Stimulated activated CD8-positive, alpha-beta memory T cell treated with anti-CD3 and anti-CD28 coated beads, Interleukin-7, amount 100 ng/mL, for 24 hours (primary cell): ENCODE measurements at places on chromosomes 2 and 18.

GRCh38 chr2:134132490-134132857 lies 121.4 kb upstream of the MGAT5 start:
- DNase-seq, result no peak

DNA sequence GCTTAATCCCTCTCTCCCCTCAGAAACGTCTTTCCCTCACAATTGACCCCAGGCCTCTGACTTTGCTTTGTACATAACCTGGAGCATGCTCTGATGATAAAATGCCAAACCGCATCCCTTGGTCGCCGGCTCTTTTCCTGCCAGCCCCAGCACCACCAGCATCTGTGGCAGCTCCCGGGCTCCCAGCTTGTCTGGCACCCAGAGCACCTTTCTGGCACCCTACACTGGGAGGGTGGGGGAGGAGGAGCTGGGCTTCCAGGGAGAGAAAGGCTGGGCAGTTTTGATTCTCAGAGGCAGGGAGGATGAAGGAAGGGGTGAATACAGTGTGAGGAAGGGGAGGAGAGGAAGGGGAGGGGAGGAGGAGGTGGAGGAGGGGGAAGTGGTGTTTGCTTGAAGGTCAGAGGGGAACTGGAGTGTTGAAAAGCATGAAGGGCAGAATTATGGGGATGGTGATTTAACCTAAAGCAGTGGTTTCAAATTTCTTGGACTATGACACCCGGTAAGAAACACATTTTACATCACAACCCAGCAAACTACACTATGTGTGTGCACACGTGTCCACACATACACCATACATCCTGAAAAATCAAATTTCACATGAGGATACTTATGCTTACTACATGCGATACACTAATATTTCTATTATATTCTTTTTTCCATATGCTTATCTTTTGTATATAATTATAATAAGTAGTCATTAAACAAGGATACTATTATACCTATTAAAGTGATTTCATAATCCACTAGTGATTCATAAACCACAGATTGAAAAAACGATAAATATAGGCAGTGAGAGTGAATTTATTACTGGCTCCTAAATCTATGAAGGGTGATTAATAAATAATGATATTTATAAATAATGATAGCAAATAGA lies 30.0 kb upstream of the IGFBP2 start:
- no peak for DNase-seq

- DNase-seq, result no peak
Measured at GRCh38 chr2:122100346-122100745, 344.9 kb downstream of the TSN start.

DNA sequence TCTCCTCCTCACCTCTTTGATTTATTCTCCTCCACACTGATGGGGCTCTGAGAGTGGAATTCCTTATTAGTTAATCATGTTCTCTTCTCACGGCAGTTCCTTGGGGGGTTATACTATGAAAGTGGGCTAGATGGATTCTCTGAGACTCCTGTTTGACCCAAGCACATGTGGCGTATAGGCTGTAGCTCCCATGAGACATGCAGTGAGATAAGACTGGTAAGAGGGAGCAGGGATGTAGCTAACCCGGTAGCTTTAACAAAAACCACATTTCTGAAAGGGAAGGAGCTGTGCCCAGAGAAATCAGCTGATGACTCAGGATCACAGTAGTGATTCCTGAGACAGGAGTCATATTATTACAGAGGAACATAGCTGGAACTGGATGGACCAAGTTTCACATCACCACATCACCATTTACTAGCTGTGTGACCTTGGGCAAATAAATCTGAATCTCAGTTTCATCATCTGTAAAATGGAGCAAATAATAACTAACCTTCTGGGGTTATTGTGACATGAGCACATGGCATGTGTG lies 82.9 kb downstream of the CRIM1 start:
- DNase-seq, result no peak

DNA sequence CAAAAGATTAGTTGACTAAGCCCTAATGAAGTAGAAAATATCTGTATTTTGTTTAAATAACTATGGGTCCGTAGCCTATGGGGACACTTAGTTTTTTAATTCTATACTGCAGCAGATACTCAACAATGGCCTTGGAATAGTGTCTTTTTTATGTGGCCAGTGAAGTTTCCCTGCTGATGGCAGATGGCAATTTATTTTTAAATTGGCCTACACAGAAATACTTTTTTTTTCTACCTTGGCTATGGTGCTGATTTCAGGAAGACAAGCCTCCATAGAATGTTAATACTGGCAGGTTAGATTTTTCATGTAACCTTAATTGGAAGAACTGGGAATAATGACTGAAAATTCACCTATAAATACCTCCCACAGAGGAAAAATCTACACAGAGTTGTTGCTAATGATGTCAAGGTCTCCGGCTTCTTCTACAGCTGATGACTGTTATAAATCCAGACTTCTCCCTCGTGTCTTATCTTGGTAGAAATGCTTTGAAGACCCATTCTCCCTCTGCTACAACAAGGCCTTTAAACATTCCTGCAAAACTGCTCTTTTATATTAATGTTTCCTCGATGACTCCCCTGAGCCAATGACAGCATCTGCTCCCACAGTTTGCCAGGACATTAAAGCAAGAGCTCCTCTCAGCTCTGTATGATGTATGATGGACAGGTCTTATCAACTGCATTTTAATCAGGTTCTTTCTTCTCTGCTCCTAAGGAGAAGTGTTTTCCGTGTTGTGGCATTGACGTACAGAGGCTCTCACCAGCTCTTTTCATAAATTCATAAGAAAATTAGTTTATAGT lies 29.1 kb upstream of the FAM98A start:
- no peak for DNase-seq

DNA sequence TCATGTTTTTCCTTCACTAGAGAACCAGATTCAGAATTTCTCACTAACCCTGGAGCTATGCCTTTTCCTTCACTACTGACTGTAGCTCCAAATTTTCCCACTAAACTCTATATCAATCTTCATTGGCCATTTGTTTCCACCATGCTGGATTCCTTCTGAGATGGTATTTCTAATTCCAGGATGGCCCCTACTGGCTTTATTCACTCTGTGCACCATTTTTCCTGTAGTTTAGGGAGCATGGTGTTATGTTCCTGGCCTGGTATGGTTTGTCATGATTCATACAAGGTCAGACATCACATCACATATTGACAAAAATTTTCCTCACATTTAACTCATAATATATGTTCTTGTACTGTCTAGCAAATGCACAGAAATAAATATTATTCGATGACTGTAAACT lies 229.2 kb upstream of the TFPI start:
- DNase-seq, result no peak

DNA sequence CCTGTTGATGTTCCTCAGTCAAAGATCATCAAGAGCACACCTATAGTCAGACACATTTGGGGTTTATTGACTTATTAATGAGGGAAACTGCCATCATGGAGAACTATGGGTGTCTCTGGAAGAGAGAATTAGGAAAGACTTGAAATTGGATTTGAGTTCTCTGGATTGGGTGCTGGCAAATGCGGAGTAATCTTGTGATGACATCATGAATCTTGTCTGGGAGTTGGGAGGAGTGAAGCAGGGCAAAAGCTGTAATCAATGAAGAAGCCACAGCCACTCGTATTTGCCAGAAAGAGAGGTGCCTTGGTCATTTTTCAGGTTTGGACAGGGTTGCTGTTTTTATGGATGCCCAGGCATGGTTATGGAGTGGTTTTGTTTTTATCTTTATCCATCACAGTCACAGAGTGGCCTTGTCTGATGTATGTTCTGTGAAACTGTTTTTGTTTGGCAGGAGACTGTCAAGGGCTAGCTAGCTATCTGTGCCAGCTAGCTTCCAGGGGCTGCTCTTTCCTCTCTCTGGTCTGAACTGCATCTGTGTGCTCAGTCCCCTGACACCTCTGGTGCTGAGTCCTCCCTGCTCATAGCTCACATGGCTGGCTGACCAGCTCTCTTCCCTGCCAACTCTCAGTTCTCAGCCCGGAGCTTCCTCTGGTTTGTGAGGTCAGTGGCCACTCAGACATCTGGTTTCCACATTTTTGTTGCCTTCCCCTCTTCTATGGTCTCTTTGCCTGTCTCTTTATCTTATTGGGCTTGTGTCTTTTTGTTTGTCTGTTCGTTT lies 193.4 kb upstream of the RMP24 start:
- DNase-seq, result no peak

DNA sequence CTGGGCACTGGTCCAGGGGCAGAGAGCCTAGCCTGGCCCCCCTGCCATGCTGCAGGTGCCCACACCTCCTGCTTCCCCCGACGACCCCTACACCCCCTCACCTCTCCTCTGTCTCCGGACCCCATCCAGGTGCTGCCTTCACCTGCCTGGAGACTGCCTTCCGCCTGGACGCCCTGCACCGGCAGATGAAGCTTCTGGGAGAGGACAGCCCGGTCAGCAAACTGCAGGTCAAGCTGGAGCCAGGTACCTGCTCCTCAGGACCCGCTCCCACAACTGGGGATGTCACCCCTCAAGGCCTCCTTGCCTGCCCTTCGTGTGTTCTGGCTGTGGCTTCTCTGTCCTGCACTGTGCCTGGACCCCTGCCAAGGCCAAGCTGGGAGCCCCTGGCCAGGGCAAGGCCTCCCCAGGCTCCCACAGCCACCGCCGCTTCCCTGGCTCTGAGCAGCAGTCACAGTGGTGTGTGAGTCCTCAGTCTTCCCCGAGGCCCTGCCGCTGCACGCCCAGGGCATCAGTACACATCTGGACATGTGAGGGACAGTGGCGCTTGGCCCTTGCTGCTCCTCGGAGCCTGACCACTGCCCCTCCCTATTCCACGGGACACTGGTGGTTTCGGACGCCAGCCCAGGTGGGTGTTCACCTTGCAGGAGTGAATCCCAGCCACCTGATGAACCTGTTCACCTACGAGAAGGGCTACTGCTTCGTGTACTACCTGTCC lies 6.3 kb downstream of the RNPEPL1 start:
- no peak for DNase-seq

DNA sequence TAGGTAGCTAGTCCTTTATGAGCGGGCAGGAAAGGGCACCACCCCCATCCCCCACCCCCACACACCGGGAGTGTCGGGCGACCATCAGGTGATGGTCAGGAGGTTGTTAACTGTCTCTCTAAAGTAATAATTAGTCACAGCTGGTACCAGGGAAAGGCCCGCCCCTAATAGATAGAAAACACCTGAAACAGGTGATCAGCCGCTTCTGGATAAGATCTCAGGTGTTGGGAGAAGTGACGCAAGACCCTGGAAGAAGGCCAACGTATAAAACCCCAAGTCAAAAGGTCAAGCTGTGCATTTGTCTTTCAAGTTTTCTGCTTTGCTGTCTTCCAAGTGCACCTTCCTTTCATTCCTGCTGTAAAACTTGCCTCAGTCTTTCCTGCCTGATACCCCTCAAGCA lies 59.6 kb upstream of the LINC00305 start:
- DNase-seq, result no peak

DNA sequence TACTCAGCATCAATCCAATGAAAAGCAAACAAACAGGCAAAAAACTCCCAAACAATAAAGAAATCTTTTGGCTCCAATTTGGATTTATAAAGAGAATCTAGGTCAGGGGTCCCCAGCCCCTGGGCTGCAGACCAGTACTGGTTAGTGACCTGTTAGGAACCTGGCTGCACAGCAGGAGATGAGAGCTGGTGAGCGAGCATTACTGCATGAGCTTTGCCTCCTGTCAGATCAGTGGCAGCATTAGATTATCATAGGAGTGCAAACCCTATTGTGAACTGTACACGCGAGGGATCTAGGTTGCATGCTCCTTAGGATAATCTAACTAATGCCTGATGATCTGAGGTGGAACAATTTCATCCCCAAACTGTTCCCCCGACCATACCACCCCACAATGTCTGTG lies 102.2 kb downstream of the KIAA1328 start:
- no peak for DNase-seq

GRCh38 chr2:1026141-1026540 lies 75.5 kb downstream of the SNTG2 start:
- no peak for DNase-seq

DNA sequence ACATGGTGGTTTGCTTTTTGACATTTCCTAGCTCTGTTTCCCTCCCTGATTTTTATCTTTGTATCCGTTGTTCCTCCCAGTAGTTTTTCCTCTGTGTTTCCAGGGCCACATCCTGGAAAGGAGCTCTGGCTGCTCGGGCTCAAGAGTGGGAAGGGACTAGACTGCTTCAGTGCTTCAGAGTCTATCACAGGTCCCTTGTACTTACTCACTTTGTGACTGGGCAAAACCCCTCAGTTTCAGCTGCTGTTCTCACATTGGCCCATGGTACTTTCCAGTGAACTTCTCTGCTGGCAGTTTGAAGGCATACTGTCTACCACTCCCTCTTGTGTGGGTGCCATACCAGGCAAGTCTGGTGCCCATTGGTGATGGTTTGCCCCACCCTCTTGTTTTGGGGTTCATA lies 7.5 kb upstream of the STAMBP start:
- DNase-seq, result no peak

DNA sequence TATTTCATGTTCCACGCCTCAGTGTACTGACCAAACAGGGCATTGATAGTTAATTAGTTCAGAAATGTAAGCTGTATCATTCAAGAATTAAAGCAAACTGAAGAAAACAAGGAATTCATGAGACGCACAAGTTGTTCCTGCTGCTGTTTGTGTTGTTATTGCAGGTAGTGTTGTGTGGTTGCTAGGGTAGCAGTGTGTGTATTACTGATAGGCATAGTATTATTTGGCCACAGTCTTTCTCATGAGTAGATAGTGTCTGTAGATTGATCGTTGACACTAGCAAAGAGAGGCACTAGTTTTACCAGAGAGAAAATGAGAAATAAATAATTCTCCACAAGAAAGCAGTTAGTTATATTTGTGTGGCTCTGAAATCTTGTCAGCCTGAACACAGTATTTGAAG lies 548.6 kb downstream of the LRP1B start:
- no peak for DNase-seq

- DNase-seq, result no peak
Measured at GRCh38 chr2:206846331-206846730, 80.9 kb downstream of the FASTKD2 start.

DNA sequence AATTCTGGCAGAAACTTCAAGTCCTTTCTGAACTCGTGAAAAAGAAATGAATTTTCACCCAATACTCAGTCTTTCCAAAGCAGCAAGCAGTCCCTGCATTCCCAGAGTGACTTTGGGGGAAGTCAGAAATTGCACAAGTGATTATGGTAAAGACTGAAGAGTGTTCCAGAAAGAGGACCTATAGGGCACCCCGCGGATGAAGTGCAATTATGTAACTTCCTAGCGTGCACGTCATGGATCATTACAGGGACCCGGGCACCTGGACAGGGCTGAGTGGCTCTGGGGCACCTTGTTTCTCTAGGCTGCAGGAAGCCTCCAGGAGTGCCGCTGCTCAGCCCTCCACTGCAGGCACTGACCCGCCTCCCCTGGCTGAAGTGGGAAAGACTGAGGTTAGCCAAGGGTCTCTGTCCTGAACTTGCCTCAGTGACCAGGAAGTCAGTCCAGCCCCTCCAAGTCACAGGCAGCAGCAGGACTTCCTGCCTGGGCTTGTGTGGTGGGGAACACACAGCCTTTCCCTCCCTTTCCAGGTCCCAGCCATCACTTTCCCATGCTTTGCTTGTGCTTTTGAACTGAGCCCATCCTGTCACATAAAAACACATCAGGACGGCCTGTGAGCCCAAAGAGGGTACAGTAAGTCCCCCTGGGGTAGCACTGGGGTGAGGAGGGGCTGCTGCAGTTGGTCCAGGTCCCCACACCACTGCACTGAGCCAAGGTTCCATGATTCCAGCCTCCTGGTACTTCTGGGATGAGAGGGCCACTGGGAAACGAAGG lies 19.8 kb downstream of the TMEM185B start:
- DNase-seq, result no peak
